Osteoblast (primary cell): ENCODE measurements at places on chromosomes 4 and X. TPM values are rescaled to one million over a fixed set of nuclear protein-coding genes. Genes with fewer than 3 reads are reported as not detected.

- DNase-seq, result no peak
- no peaks in the 10 kb centered on the region for H3K27me3 ChIP-seq
- H3K4me3 ChIP-seq, result no peak overlapping the region
- no peaks in the 10 kb centered on the region for H3K36me3 ChIP-seq
- no peak overlapping the region for H3K27ac ChIP-seq
Observed at GRCh38 chr4:142574306-142574705, 271.8 kb downstream of the INPP4B start.

DNA sequence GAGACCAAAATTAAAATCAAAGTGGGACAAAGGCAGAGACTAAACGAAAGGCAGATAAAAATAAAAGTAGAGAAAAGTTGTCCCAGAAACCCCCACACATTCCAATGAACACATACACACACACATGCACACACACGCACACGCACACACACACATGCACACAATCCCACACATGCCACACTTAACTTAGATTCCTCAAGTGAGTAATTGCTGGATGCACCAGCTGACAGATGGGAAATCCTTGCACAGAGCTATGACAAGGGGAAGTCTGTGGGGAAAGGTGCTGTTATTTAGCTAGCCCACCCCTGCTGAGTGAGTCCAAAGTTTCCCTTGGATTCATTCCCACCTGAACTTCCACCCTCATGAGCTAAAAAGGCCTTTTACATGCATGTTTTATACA lies 233.9 kb downstream of the RAB28 start:
- no peaks in the 10 kb centered on the region for H3K27me3 ChIP-seq
- no peak for DNase-seq
- no peaks in the 10 kb centered on the region for H3K4me1 ChIP-seq
- no peak overlapping the region for H3K4me3 ChIP-seq
- H3K27ac ChIP-seq, result no peak overlapping the region

GRCh38 chr4:14862891-14863290 lies 139.4 kb upstream of the CPEB2 start:
- no peak for DNase-seq
- no peaks in the 10 kb centered on the region for H3K4me1 ChIP-seq
- no peak overlapping the region for H3K27ac ChIP-seq
- H3K36me3 ChIP-seq, result no peaks in the 10 kb centered on the region
- peak overlapping the region; percentile 38 for H3K4me3 ChIP-seq
- H3K27me3 ChIP-seq, result no peaks in the 10 kb centered on the region

- no peaks in the 10 kb centered on the region for H3K36me3 ChIP-seq
- DNase-seq, result no peak
- no peaks in the 10 kb centered on the region for H3K27me3 ChIP-seq
Observed at GRCh38 chr4:124144238-124144654, 568.3 kb downstream of the ANKRD50 start.

DNA sequence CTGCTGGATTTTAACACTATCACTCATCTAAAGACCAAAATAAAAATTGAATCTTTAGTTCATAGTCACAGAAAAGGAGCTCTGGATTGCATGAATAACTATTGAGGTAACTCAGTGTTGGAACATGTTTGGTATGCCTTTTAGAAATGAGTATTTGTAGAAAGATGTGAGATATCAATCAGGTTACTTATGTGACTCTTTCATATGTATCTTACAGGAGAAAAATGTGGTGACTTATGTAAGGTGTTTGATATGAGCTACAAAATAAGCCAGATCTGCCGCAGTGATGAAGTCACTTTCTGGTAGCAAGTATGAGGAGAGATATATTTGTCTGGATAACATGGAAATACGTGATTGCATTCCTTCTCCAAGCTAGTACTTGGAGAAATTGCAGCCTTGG lies 1653.3 kb upstream of the PCDH7 start:
- H3K4me3 ChIP-seq, result no peak overlapping the region
- H3K27me3 ChIP-seq, result no peaks in the 10 kb centered on the region
- DNase-seq, result no peak
- H3K4me1 ChIP-seq, result no peaks in the 10 kb centered on the region

DNA sequence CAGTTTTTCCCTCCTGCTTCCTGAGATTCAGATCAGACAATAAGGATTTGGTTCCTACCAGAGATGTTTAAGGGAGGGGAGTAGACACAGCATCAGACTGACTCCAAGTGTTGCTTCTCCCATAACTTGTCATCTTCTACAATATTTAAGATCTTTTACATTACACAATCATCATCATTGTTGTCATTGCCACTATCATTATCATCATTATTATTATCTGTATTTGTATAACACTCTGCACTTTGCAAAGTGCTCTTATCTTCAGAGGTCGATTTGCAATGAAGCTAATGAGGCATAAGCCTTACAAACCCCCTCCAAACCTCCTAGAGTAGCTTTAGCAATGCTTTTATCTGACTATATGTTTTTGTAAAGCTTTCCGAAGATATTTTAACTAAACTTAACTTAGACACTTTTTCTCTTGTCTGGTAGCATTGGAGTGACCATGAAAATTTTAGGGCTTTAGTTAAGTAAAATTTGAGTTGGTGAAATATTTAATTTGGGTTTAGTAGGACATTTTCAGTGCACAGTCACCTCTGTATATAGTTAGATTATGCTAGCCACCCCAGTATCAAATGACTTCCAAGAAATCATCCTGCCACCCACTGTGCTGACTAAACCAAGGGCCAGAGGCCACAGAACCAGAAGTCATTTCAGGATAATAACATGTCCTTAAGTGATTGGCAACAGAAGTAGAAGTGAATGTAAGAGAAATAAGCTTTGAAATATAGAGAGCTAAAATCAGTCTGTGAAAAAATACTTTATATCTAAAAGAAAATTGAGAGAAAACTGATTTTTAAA lies 124.2 kb upstream of the NRK start:
- H3K27me3 ChIP-seq, result no peaks in the 10 kb centered on the region
- H3K36me3 ChIP-seq, result no peaks in the 10 kb centered on the region
- peaks cover 4% of the 10 kb centered on the region for H3K4me1 ChIP-seq
- no peak overlapping the region for H3K4me3 ChIP-seq

GRCh38 chr4:20456407-20456806 lies 204.7 kb downstream of the SLIT2 start:
- H3K36me3 ChIP-seq, result no peaks in the 10 kb centered on the region
- no peaks in the 10 kb centered on the region for H3K27me3 ChIP-seq
- H3K27ac ChIP-seq, result no peak overlapping the region
- H3K4me1 ChIP-seq, result no peaks in the 10 kb centered on the region
- H3K4me3 ChIP-seq, result no peak overlapping the region

DNA sequence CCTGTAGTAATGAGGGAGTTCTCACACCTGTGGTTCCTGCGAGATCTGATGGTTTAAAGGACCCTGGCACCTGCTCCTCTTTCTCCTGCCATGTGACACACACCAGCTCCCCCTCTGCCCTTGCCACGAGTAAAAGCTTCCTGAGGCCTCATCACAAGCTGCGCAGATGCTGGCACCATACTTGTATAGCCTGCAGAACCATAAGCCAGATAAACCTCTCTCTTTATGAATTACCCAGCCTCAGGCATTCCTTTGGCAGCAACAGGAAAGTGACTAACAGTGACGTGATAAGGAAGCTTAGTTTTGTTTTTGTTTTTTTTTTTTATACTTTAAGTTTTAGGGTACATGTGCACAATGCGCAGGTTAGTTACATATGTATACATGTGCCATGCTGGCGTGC lies 130.9 kb downstream of the AFAP1 start:
- peak overlapping the region; percentile 80 for H3K27ac ChIP-seq
- H3K4me3 ChIP-seq, result no peak overlapping the region
- no peaks in the 10 kb centered on the region for H3K27me3 ChIP-seq
- H3K36me3 ChIP-seq, result peaks cover 92% of the 10 kb centered on the region
- H3K4me1 ChIP-seq, result peaks cover 50% of the 10 kb centered on the region

ADH5 gene
- 265 and 293 TPM in 2 replicates for total RNA-seq

POLN gene
- 2.9 and 4.1 TPM in 2 replicates for total RNA-seq
